ENCODE measurements at places on chromosomes 4 and X.
A peak's percentile ranks its signal among the peaks of the same experiment; 100 is the strongest.

GRCh38 chr4:120053911-120054310 is 12.7 kb downstream of the MAD2L1 start:
- DNase-seq: no peak

GRCh38 chrX:19293606-19294325 is 50.0 kb upstream of the PDHA1 start:
- no peak for DNase-seq

DNA sequence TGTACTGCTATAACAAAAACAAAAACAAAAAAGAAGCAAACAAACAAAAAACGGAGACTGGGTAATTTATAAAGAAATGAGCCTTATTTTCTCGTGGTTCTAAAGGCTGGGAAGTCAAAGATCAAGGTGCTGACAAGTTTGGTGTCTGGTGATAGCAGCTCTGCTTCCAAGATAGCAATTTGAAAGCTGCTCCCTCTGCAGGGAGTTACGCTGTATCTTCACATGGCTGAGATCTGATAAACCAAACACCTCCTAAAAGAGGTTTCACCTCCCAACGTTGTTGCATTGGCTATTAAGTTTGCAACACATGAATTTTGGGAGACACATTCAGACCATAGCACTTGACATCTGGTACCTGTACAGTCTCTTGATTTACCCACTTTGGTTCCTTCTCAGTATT is 854.2 kb downstream of the CENPC start:
- peak; percentile 10 for DNase-seq

DNA sequence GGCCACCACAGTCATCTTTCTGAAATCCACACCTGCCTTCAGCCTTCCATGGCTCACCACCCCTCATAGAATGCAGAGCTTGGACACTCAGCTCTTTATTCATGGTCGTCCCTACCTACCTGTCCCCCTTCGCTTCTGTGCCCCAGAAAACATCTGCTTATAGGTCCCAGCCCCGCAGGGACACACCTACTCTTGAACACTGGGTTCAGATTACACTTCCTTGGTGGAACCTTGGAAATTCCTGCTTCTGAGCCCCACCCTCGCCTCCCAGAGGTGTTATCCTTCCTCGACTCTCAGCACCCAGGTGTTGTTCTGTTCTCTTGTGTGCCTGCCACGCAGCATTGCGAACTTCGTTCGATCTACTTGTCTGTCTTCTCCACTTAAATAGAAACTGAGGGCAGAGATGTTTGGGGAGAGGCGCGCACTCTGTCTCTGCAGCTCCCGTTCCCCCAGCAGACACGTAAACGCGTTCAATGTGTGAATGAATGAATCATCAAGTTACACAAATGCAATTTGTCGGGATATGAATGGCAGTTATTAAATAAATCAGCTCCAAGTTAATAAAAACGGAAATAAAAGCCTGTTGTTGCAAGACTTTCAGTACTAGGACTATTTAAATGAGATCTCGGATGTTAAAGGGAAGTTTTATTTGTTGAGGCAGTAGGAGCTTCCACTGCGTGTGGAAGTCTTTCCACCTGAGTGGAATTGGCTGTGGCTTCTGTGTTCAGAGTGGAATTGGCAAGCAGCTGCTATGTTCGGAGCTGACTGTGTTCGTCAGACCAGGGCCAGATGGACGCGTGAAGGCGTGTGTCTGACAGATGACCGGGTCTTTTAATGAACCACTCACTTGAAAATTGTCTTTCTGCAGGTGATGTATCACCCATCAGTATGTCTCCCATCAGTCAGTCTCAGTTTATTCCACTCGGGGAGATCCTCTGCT is 95.6 kb downstream of the STOX2 start:
- no peak for DNase-seq

DNA sequence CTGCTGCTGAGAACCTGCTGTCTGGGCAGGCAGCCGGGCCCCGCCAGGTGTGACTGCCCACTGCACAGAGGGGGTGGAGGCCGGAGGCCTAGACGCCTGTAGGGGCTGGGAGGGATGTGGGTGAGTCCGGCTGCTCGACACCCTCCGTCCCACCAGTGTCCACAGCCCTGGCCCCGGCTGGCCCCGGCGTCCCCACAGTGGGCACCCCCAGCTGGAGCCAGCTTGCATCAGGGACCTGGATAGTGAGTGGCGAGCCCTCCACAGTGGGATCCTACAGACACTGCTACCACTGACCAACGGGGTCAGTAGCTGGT is 34.7 kb upstream of the SPON2 start:
- no peak for DNase-seq

DNA sequence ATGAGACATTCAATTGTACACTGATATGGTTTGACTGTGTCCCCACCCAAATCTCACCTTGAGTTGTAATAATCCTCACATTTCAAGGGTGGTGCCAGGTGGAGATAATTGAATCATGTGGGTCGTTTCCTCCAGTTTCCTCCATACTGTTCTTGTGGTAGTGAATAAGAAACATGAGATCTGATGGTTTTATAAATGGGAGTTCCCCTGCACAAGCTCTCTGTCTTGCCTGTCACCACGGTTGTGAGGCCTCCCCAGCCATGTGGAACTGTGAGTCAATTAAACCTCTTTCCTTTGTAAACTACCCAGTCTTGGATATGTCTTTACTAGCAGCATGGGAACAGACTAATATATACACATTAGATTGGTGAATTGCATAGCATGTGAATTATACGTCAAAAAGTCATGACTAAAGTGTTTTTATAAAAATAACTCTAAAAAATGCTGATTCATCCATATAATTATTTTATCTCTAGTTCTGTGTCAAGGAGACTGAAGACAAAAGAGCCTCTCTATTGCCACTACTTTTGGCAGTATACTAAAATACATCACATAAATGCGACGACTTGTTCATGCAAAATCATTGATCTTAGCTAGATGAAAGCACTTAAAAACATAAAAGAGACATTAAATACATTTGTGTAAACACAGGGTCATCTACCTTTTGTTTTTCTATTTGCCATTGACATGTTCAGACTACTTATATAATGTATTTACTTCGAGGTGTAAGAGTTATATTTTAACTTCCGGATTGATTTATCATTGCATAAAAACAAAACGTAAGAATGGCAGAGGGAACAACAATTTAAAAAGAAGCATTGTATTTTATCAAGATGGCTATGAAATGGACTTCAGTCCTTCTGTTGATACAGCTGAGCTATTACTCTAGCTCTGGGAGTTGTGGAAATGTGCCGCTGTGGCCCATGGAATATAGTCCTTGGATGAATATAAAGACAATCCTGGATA is 50.1 kb downstream of the YTHDC1 start:
- DNase-seq: no peak

GRCh38 chr4:107721436-107722100 is 1.5 kb upstream of the PAPSS1 start:
- no peak for DNase-seq

Data from urothelium cell line (cell line).